CD4-positive, alpha-beta T cell (primary cell): ENCODE measurements at places on chromosomes 6 and 20. TPM values are rescaled to one million over a fixed set of nuclear protein-coding genes. Genes with fewer than 3 reads are reported as not detected.

DNA sequence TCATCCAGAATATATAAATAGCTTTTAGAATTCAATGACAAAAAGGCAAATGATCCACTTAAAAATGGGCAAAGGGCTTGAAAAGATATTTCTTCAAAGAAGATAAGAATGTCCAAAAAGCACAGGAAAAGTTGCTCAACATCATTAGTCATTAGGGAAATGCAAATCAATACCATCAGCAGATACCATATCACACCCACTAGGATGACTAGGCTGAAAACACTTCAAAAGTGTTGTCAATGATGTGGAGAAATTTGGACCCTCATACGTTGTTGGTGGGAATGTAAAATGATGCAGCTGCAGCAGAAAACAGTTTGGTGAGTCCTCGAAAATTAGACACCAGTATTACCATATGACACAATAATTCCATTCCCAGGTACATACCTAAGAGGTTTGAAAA, 303.6 kb upstream of the SLC35B3 start:
- H3K36me3 ChIP-seq, result no peaks in the 10 kb centered on the region
- H3K27me3 ChIP-seq, result no peaks in the 10 kb centered on the region
- DNase-seq, result no peak

GRCh38 chr6:157410045-157410444, 29.1 kb downstream of the ZDHHC14 start:
- H3K4me1 ChIP-seq, result no peaks in the 10 kb centered on the region
- DNase-seq, result no peak
- no peaks in the 10 kb centered on the region for H3K27me3 ChIP-seq
- no peak overlapping the region for H3K27ac ChIP-seq
- H3K4me3 ChIP-seq, result no peak overlapping the region
- H3K36me3 ChIP-seq, result no peaks in the 10 kb centered on the region

GRCh38 chr20:4548552-4548951, 173.2 kb upstream of the PRND start:
- no peak for DNase-seq
- no peak overlapping the region for H3K4me3 ChIP-seq
- H3K36me3 ChIP-seq, result no peaks in the 10 kb centered on the region
- no peaks in the 10 kb centered on the region for H3K4me1 ChIP-seq

DNA sequence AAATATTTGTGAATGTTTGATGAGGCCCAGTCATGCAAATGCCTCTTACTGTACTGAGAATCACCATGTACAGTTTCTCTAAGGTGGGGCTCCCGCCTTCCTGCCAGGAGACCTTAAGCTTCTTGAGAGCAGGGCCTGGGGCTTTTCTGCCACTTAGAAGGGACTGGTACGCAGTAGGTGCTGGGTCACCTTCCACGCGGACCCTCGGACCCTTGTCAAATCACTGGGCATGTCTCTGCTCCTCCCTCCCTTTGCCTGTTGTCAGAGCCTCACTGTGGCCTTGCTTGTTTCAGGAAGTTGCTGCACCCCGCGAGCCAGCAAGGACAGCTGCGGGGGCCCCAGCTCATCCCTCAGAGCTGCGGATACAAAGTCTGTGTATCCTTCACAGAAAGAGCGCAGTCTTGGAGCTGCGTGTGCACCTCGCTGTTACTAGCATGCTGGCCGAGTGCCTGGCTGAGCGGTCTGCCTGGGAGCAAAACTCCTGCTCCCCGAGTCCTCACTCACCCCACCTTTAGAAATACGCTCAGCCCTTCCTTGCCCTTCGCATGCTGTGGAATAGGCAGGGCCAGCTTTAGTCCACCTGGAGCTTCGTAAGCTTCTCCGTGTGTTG, 30.7 kb upstream of the IRF4 start:
- no peak for DNase-seq
- no peaks in the 10 kb centered on the region for H3K36me3 ChIP-seq
- no peaks in the 10 kb centered on the region for H3K27me3 ChIP-seq
- H3K4me3 ChIP-seq, result no peak overlapping the region
- no peak overlapping the region for H3K27ac ChIP-seq

- H3K27ac ChIP-seq, result no peak overlapping the region
- DNase-seq, result no peak
- no peak overlapping the region for H3K4me3 ChIP-seq
- no peaks in the 10 kb centered on the region for H3K27me3 ChIP-seq
Observed at GRCh38 chr6:53746442-53747103, 48.2 kb upstream of the LRRC1 start.

WFDC5 gene
- total RNA-seq, result not detected

BPHL gene
- 5.7 TPM for total RNA-seq

DNA sequence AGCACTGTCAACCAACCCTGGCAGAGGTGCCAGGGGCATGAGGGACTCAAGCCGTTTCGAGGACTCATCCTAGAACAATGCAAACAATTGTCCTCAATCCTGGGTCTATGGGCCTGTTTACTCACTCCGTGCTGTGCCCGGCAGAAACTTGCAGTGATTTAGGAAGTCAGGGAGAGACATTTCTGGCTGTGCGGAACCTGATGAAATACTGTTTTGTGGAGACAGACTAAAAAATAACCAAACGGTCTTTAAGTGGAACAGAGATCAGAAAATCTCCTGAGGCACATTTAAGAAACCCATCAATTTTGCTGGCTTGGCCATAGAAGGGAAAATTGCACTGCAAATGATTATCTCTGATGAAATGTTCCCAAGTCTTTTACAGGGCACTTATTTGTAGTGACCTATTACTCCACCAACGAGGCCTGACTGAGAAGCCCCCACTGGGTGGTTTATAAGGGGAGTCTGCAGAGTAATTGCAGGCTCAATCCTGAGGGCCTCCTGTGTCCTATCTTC, 79.8 kb upstream of the KCNK16 start:
- H3K4me1 ChIP-seq, result no peaks in the 10 kb centered on the region
- H3K27me3 ChIP-seq, result peaks cover 2% of the 10 kb centered on the region
- no peak overlapping the region for H3K27ac ChIP-seq
- DNase-seq, result no peak
- no peak overlapping the region for H3K4me3 ChIP-seq
- H3K36me3 ChIP-seq, result no peaks in the 10 kb centered on the region

- peaks cover 6% of the 10 kb centered on the region for H3K27me3 ChIP-seq
- H3K27ac ChIP-seq, result no peak overlapping the region
- DNase-seq, result no peak
- no peaks in the 10 kb centered on the region for H3K36me3 ChIP-seq
- no peak overlapping the region for H3K4me3 ChIP-seq
- no peaks in the 10 kb centered on the region for H3K4me1 ChIP-seq
Observed at GRCh38 chr20:48283470-48284110, 498.3 kb upstream of the SULF2 start.

PSORS1C1 gene
- not detected for total RNA-seq

- H3K27me3 ChIP-seq, result no peaks in the 10 kb centered on the region
- H3K4me3 ChIP-seq, result peak overlapping the region; percentile 10
- H3K27ac ChIP-seq, result peak overlapping the region; percentile 64
- no peak for DNase-seq
- H3K36me3 ChIP-seq, result no peaks in the 10 kb centered on the region
Observed at GRCh38 chr6:52304983-52305390, 20.4 kb upstream of the MCM3 start.

ANGPT4 gene
- not detected for total RNA-seq

DNA sequence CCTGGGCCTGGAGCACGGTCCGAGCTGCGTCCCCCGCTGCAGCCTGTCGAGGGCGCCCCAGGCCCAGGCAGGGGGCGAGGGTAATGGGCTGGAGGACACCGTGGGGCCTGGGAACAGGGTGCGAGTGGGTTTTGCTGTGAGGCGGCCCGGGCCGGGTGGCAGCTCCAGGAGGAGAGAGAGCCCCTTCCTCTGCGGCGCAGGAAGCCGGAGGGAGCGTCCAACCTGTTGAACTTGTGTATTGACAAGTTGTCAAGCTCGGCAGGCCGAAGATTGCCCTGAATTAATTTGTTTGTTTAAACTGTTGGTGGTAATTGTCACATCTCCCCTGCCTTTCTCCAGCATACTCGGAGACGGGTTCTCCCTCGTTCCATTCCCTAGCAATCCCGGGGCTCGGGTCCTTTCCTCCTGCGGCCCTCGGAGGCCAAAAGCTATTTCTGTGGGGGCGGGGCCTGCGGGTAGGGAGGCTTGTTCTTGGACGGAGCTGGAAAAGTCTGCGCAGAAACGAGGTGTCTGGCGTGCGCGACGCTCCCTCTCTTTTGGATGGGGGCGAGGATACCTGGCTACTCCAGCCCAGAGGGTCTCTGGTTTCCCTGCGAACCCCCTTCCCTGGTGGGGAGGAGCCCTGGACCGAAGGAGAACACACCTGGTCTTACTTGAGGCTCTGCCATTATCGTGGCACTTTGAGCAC, 9.9 kb downstream of the NR2E1 start:
- DNase-seq, result no peak
- H3K4me3 ChIP-seq, result peak overlapping the region; percentile 28
- H3K27me3 ChIP-seq, result peaks cover 68% of the 10 kb centered on the region
- no peak overlapping the region for H3K27ac ChIP-seq
- H3K4me1 ChIP-seq, result peaks cover 28% of the 10 kb centered on the region
- H3K36me3 ChIP-seq, result no peaks in the 10 kb centered on the region

GRCh38 chr6:37513155-37513554, 13.5 kb upstream of the CCDC167 start:
- peak overlapping the region; percentile 100 for H3K27ac ChIP-seq
- no peak overlapping the region for H3K4me3 ChIP-seq
- DNase-seq, result no peak
- H3K4me1 ChIP-seq, result peaks cover 95% of the 10 kb centered on the region
- H3K36me3 ChIP-seq, result no peaks in the 10 kb centered on the region

GRCh38 chr6:107062691-107063090, 34.7 kb downstream of the MTRES1 start:
- DNase-seq, result no peak
- H3K4me1 ChIP-seq, result peaks cover 23% of the 10 kb centered on the region
- H3K27me3 ChIP-seq, result no peaks in the 10 kb centered on the region
- H3K4me3 ChIP-seq, result no peak overlapping the region

DNA sequence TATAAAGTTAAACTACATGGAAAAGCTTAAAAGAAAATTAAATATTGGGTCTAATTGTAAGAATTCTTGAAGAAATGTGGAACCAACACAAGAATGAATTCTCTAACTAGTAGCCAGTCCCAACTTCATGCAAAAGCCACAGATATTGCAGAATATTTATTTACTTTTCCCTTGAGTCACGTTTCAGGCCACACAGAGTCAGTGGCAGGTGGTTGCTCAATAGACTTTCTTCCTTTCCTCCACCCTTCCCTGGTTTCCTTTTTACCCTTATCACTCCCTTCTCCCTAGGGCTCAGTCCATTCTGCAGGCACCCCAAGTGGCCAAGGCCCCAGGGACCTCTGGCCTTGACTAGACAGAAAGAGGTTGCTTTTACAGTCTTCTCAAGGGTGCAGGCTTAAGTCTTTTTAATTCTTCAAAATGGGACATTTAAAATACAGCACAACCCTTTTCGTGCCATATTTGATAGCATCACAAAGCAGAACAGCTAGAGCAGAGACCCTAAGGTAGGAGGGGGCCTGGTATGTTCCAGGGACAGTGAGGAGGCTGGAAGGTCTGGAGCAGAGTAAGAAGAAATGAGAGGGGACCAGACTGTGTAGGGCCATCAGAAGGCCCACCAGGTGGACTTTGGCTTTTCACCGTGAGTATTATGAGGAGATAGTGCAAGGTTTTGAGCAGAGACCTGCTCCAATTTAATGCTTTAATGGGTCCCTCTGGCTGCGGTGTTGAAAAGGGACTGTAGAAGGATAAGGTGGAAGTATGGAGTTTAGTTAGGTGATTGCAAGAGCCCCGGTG, 65.0 kb downstream of the HDDC2 start:
- H3K27ac ChIP-seq, result no peak overlapping the region
- no peaks in the 10 kb centered on the region for H3K36me3 ChIP-seq
- no peak for DNase-seq
- H3K4me3 ChIP-seq, result no peak overlapping the region

- peak; percentile 42 for DNase-seq
- no peaks in the 10 kb centered on the region for H3K36me3 ChIP-seq
- H3K4me1 ChIP-seq, result peaks cover 8% of the 10 kb centered on the region
Observed at GRCh38 chr6:111096246-111096645, 8.9 kb downstream of the SLC16A10 start.

GRCh38 chr20:33092361-33092760, 12.9 kb downstream of the BPIFB4 start:
- peaks cover 6% of the 10 kb centered on the region for H3K4me1 ChIP-seq
- no peak overlapping the region for H3K4me3 ChIP-seq
- no peaks in the 10 kb centered on the region for H3K36me3 ChIP-seq

ABHD16A gene
- total RNA-seq, result 59.3 TPM

GRCh38 chr6:134211297-134211696, 106.6 kb downstream of the SGK1 start:
- H3K4me3 ChIP-seq, result no peak overlapping the region
- DNase-seq, result no peak
- H3K36me3 ChIP-seq, result no peaks in the 10 kb centered on the region

GRCh38 chr6:163738725-163739407, 324.3 kb downstream of the QKI start:
- no peak overlapping the region for H3K4me3 ChIP-seq
- DNase-seq, result no peak
- H3K27ac ChIP-seq, result no peak overlapping the region
- no peaks in the 10 kb centered on the region for H3K36me3 ChIP-seq
- peaks cover 4% of the 10 kb centered on the region for H3K27me3 ChIP-seq
- H3K4me1 ChIP-seq, result no peaks in the 10 kb centered on the region
